ENCODE measurements at places on chromosomes 1 and 21.

DNA sequence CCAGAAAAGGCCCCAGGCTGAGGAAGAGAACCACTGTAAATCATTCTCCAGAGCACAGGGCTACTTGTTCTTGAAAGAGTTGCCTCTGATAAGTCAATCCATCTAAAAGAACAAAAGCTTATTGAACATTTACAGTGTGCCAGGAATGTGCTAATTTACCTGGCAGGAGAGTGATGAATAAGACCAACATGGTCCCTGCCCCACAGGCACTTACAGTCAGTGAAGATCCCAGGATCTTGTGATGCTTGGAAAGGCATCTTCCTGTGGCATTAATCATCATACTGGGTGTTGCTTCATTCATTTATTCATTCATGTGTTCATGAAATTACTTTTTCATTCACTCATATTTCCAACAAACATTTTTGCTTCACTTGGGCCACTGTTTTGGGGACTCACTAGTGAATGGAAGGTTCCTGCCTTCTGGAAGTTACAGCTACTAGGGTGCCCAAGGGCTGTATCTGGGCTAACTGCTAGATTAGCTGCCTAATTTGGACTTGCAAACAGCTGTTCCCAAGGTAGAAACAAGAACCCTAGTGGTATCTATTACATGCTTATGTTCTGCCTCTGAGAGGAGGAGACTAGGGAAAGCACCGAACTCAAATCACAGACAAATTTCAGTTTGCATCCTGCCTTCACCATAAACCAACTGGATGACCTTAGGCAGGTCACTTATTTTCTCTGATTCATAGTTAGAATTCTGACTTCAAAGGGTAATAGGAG is 133.5 kb downstream of the CLIC6 start:
- no peak for DNase-seq

DNA sequence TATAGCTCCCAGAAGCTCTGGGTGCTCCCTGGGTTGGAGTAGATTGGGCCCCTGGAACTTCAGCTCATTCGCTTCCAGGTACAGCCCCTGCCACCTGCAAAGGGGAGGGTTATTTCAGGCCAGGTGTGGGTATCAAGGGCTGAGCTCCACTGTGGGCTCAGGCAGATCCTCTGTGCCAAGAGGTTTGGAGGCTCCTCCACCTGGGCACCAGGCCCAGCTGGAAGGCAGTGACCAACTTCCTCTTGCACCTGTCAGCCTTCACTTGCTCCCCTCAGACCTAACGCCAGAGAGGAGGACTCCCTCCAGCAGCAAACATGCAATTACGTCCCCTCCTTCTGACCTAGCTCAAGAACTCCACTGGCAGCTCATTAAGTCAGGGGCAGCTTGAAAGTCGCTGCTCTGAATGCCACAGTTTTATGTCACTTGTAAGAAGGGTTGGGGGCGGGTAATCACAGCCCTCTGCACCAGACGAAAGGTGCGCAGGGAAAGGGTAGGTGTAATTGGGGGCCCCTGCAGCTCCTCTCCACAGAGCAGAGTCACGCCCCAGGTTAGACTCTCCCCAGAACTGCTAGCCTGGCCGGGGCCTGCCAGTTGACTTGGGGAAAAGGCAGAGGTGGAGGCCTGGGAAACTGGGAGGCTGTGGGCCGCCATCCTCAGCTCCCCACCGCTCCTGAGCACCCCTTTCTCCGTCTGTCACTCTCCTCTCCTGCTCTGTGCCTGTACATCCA is 125.0 kb upstream of the TMPRSS2 start:
- peak; percentile 63 for DNase-seq

DNA sequence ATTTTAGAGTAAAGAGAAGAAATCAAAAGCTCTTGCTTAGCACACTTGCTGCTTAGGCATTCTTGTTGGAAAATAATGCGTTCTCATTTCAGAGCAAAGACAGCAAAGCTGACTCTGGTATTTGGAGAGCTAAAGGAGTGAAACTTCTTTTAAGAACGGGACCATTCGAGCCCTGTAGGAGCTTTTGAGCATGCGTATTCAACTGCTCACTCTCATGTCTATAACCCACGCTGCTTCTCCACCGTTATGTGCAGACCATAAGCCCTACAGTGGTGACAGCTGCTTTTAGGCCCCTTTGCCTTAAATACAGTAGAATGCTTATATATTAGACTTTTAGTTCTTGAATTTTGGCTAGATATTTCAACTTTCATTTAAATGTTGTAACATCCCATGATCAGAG is 214.2 kb upstream of the CACYBP start:
- DNase-seq: no peak

GRCh38 chr1:230752407-230752806 is 5.2 kb downstream of the CAPN9 start:
- DNase-seq: no peak

DNA sequence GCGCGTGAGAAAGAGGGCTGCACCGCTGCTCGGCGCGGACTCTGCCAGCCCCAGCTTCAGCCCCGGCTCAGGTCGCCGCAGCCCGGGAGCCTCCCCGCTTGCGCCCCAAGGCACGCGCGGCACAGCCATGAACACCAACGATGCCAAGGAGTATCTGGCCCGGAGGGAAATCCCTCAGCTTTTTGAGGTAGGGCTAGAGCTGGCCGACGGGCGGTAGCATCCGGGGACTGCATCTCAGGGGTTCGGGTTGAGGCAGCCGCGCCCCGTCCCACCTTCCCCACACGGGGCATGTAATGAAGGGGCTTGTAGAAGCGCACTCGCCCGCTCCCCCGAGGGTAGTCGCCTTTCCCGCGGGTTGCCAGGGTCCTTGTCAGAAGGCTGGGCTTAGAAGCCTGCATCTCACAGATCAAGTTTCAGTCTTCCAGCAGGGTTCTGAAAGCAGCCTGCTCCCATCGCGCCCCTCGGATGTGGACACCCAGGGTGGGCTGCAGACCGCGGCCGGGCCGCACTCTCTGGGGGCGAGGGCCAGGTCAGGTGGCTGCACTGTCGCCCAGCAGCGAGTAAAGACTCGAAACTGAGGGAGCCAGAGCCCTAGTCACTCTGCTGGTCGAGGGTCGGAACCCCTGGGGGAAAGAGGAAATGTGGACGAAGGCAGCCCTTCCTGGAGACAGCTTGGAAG is 507 bp downstream of the AK5 start:
- DNase-seq: no peak

DNA sequence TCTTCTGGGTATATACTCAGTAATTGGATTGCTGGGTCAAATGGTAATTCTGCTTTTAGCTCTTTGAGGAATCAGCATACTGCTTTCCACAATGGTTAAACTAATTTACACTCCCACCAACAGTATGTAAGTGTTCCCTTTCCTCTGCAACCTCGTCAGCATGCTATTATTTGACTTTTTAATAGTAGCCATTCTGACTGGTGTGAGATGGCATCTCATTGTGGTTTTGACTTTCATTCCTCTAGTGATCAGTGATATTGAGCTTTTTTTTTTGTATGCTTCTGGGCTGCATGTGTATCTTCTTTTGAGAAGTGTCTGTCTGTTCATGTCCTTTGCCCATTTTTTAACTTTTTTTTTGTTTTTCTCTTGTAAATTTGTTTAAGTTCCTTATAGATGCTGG is 279.4 kb downstream of the PTGER3 start:
- DNase-seq: no peak

DNA sequence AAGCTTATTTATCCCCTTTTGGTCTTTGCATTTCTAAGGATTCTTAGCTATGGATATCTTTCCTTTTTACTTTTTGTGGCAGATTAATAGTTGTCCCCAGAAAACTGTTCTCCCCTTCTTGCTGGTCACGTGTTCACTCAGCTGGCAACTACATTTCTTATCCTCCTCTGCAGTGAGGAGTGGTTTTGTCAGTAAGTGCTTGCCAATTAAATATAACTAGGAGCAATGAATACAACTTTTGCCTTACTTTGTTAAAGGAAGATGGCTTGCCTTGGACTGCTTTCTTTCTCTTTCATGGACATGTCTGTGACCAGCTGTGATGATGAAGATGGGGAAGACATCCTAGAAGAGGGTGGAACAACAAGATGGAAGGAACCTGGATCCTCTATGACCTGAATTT is 15.6 kb upstream of the ALG14 start:
- no peak for DNase-seq

DNA sequence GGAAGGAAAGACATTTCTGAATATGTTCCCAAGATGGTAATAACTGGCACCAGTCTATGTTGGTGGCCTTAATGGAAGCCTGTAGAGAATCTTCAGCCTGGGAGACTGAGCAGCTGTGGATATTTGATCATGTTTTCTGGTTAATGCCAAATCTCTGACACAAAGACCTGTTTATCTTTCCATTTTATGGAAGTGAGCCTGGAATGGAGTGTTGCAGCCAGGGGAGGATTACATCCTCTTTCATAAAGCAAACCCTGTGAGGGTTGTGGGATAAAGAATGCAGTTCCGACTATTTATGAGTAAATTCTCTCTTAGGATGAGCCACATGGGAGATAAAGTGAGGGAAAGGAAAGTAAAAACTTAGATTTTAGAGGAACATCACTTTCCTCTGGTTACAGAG is 144.1 kb downstream of the PCP4 start:
- DNase-seq: no peak

GRCh38 chr21:42913476-42913875 is 12.0 kb downstream of the ERVH48-1 start:
- DNase-seq: no peak

DNA sequence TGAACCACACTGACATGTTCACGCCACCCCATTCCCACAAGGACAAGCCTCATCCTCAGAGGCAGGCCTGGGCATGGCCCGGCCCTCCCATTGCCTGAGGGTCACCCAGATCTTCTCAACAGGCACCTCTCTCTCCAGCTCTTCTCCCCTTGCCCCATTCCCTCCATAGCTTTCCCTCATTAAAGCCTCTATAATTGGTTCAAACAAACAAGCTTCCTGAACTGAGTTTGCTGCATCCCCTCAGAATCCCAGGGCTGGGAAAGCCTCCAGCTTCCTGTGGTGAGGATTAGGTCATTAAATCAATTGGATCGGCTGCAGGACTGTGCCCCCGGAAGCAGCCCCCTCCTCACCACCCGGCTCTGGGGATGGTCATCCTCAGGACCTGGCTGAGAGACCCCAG is 18.9 kb downstream of the CTNNBIP1 start:
- DNase-seq: no peak

GRCh38 chr1:9715536-9716226 is 64.2 kb downstream of the PIK3CD start:
- no peak for DNase-seq

- no peak for DNase-seq
Observed at GRCh38 chr1:107247679-107248078, 106.8 kb downstream of the NTNG1 start.

DNA sequence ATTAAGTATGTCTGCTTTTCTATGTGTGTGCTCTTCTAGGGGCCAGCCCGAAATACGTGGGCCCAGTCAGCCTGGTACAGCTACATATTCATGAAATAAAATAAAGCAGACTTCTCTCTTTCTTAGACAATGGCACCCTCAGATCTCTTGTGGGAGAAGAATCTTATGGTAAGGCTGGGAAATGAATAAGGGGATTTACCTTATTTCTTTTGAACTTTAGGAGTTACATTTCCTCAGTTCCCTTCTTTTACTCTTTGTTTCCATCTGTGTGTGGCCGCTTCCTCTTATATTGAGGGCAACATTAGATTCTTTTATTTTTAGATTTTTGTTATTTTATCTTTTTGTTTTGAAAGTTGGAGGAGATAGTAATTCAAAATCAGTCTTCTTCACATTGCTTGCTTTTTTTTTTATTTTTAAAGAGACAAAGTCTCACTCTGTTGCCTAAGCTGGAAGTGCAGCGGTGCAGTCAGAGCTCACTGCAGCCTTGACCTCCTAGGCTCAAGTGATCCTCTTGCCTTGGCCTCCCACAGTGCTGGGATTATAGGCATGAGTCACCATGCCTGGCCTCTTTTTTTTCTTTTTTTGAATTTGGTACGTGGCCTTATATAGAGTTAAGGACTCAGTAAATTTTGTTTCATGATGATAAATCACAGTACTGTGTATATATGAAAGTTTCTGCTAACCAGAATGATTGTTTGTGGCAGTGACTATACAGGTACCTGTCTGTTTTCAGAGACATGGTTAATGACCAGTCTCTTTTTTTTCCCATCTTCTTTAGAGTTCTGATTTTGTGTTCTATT is 9.1 kb downstream of the LAMC1 start:
- no peak for DNase-seq

GRCh38 chr1:84842748-84843231 is 50.2 kb downstream of the LPAR3 start:
- no peak for DNase-seq

GRCh38 chr21:29403301-29403700 is 104.6 kb downstream of the BACH1 start:
- DNase-seq: no peak

GRCh38 chr1:28830814-28831213 is 18.8 kb downstream of the OPRD1 start:
- no peak for DNase-seq

DNA sequence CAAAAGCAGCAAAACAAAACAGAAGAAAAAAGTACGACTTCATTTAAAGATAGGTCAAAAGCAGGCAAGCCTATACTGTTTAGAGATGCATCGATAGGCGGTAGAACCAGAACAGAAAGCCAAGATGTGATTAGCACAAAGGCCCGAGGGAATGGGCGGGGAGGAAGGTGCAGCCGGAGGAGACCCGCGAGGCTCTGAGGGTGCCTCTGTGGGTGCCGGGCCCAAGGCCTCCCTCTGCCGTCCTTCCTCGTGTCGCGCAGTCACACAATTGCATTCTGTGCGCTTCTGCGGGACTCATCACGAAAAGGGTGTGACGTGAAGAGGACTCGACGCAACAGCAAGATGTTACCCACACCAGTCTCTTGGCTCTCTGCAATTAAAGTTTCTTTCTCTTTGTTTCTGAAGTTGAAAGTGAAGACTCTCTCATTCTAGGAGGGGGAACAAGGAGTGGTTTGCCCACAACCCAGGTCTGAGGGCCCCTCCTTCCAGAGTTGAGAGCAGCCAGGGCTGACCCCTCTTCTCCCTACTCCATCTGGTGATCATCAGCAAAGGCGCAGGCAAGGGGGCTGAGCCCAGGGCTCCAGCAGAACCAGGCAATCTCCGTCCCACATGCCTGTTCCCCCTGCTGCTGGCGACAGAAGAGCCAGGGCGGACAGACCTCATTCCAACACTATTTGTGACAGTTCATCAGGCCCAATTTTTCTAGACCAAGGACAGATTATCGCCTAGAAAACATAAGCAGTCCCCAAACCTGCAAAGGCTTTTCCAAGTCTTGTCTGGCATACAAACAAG is 41.0 kb downstream of the NPHP4 start:
- peak; percentile 46 for DNase-seq

DNA sequence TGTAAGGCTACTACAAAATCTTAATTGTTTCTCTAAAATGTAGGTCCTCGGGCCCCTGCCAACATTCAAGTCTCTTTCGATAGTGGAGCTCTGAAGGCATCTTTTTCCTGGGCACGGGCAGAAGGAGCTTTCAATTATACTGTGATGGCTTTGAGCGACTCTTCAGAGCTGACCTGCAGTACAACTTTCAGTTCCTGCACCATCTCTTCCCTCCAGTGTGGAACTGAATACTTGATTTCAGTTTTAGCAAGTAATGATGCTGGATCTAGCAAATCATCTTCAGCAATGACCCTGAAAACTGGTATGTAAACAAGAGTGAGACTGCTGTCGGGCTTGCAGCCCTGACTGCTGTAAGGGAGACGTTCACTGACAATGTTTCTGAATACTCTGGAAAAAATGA is 9.6 kb downstream of the FNDC7 start:
- no peak for DNase-seq

Data from cardiac septum (tissue), 1 donor.